Activated T-cell treated with anti-CD3 and anti-CD28 coated beads, Interleukin-2, amount 50 U/mL, for 48 hours (primary cell): ENCODE measurements at places on chromosomes 3 and 15.

GRCh38 chr3:96324087-96324486, 490.3 kb upstream of the EPHA6 start:
- DNase-seq, result no peak

DNA sequence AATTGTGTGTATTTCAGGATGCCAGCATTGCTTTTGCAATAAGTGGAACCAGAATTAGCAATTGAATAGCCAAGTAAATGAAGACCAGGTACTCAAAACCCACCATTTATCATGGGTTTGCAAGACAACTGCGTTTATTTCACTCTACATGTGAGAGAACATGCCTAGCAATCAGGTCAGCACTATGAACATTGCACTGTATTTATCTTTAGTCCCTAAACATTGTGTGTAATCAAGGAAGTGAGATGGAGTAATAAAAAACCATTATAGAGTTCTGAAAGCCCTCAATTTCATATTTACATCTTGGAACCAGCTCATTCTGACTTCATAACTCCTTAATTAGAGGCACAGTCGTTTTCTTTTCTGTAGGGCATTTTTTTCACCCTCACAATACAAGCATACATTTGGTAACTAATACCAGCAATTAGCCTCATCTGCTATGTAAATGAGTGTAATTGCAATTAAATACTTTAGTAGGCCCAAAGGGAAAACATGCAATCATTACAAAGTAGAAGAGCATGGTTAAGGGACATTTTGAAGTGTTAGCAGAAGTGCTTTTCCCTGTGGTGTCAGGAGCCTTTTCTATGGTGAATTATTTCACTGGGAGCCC, 153.1 kb upstream of the DPH6 start:
- DNase-seq, result no peak

GRCh38 chr3:12615266-12615665, 48.7 kb downstream of the RAF1 start:
- no peak for DNase-seq

DNA sequence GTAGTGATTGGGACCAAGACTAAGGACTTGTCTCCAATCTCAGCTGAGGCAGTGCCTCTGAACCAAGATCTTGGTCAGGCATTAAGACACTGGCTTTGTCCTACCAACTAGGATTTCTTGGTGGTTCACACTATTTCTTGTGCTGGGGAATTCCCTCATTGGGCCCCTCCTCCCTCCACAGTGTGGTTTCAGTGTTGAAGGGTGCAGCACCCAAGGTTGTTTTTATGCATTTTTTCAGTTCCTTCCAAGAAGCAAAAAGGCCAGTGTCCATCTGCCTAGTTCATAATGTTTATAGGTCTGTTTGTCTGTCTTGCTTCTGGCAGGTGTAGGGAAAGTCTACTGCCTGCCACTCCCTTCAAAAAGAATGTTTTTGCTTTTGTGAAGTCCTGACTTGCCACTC, 10.6 kb upstream of the ITPKA start:
- DNase-seq, result no peak

- DNase-seq, result no peak
These were observed 72.0 kb upstream of the IQSEC1 start for GRCh38 chr3:13145131-13145825.

GRCh38 chr3:31934866-31935265, 46.2 kb downstream of the OSBPL10 start:
- no peak for DNase-seq

DNA sequence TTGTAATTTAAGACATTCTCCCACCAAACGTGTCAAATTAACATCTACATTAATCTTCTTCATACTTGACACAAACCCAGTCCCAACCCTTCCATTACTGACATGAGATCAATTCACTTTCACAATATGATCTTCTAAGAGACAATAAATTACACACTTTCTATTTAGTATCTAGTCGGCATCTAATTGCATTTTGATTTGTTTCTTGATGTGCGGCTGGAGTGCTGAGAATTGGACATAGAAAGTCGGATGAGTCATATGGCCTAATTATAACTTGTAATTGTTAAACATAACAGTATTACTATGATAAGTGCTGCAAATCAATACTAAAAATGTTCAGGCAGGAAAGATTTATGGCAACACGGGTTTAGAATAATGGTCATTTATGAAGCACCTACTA, 78.4 kb upstream of the RORA start:
- DNase-seq, result no peak

DNA sequence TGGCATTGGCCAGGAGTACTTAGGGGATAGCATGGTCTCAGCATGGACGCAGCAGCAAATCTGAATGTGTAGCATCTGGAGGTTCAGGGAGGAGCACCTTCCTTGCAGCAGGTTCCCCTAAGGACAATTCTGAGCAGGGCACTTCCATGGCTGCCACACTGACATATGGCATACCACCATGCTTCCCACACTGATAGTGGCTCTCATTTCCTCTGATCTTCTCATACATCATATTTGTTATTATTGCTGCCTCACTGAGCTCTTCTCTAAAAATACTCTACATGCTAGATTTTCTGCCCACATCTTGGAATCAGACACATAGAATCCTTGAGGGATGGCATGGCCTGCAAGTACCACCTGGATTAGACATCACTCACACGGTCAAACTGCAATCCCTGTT, 7.3 kb upstream of the MNS1 start:
- no peak for DNase-seq

DNA sequence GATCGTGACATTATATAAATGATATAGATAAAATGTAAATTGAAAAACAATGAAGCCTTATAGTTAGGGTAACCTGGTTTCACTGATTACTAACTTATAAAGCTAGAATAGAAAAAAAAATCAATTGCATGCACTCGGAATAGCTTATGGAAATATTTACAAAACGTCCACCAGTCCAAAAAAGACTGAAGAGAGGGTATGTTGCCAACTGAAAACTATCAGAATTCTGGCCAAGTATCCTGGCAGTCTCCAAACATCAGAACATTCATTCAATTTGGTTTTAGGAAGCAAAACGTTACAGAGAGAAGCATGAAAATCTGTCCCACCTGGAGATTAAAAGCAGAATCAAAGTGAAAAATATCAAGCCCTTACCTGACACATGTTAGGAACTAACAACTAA, 892.4 kb downstream of the ROBO1 start:
- DNase-seq, result no peak

DNA sequence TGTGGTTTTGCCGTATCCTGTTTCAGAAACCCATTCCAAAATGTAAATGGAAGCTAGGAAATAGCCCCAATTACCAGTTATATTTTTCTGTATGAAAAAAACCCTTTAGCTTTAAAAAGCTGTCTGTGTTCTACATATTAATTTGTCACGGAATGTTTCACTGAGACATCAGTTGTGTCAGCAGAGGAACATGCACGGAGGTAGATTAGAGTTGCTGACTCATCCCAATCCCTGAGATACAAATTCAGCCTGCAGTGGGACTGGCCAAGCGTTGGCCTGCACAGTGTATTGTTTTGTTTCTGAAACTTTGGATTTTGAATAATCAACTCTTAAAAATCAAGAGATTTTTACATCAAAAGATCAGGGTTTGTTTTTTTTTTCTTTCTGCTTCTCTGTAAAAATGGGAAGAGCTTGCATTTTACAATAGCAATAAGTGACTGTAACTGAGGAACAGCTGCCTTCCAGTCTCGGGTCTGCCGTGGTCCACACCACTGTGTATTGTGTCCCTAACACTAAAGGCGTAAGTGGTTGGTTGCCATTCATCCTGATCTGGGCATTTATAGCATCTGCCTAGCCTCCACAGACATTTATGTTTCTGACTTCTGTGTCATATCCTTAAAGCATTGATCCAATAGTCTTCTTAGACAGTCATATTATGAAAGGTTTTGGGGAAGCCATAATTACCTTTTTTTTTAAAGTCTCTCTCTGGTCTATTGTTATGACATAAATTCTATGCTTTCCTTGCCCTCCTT, 218.1 kb downstream of the ADAMTSL3 start:
- DNase-seq, result no peak

DNA sequence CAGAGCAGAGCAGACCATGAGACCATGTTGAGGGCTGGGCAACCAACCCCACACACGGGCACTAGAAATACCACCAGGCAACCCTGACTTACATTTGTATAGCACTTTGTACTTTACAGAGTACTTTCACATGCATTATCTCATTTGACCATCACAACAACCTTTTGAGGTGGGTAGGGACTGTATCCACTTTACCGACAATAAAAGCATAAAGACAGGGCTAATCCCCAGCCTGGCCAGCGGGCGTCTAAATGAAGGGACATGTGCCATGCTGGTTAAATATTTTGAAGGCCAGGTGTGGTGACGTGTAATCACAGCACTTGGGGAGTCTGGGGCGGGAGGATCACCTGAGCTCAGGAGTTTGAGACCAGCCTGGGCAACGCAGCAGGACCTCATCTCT, 23.6 kb downstream of the RASGRP1 start:
- DNase-seq, result no peak

GRCh38 chr15:66101715-66102395, 151.7 kb downstream of the MEGF11 start:
- DNase-seq, result no peak

DNA sequence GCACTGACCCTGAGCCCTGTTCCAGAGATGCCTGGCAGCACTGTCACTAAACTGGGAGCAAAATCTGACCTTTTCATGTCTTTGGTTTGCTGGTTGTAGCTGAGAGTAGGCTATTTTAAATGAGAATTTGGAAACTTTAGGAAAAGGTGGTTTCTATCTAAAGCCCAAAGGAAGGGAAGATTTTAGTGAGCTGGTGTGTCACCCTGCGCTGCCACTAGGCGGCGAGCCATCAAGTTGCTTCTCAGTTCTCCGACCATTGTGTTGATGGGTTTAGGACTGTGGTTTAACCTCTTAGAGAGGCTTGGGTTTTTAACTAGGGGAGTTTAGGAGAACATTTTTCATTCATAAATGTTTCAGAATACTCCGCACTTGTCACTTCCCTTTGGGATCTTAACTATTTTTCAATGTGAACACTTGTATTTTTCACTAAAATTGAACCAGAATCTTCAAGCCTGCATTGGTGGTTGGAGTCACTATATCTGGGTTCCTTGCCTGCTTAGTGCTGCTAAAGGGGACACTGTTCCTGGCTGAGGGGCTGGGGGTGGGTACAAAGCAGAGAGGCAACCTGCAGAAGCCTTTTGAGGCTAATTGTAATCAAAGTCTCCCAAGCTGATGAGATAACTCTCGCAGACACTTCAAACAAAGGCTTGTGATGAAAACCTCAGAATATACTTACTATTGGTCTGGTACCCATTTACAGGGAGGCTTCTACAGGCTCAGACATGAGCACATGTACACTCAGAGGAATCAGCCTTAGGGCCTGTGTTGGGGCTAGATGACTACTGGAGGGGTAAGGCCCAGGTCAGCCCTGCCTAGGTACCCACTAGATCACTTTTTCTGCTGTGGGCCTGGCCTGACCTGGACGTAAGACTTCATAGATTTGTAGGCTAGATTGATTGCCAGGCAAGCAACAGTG, 16.8 kb downstream of the EXOSC7 start:
- DNase-seq, result no peak

- DNase-seq, result no peak
These were observed 10.8 kb upstream of the MFSD1 start for GRCh38 chr3:158790901-158791589.

- DNase-seq, result no peak
These were observed 35.1 kb downstream of the POC1A start for GRCh38 chr3:52119099-52119498.

DNA sequence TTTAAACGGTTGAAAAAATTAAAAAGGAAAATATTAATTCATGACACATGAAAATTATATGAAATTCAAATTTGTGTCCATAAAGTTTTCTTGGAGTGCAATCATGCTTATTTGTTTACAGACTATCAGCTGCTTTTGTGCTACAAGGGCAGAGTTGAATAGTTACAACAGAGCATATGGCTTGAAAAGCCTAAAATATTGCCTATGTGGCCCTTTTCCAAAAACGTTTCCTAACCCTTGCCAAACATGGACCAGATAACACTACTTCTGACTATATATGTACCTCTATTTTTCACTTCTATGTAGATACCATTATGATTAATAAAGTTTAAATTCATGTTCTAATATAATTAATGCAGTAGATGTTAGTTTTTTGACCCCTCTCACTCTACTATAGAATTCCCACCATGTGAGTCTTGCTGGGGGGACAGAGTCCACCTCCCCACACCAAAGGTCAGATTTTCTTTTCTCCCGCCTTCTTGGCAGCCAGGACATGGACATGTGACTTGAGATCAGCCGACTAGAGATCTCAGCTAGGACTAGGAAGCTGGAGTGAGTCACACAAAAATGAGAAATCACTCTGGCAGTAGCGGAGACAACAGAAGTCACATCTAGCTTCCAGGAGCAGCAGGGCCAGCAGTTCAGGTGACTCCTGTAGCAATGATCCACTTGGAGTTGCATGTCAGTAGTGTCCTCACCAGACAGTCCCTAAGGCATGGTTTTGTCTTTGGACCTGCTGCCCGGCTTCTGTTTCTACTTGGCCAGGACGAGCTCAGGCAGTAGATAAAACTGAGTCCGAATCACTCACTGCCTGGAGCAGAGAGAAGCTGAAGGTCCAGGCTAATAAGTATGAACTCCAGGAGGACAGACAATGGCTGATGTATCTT, 22.4 kb downstream of the CIAO2A start:
- DNase-seq, result no peak
